ENCODE measurements at places on chromosomes 7 and 10.

- no peak for DNase-seq
Observed at GRCh38 chr10:43216931-43217562, 49.8 kb downstream of the RASGEF1A start.

DNA sequence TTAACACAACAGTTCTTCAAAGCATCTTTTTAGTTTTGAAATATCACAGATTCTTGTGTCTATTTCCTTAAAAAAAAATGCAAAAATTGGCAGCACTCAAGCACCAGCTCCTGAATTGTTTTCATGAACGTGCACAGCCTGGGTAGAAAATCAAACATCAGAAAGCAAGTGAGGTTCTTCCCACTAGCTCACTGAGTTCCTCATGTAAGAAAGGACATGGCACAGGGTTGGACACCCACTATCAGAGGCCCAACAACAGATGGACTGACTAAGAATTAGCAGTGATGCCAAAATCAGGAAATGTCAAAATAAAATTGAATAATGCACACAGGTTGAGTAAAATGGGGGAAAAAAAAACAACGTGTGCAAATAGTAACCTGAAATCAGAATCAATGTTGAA lies 146.8 kb downstream of the PCLO start:
- DNase-seq = no peak

- DNase-seq = peak; percentile 55
Observed at GRCh38 chr10:30059209-30060107, at the start of gene JCAD. Gene JCAD (minus strand): TSS chr10:30059586. CDS start chr10:30047812, 11,774 bp downstream.

- no peak for DNase-seq
Observed at GRCh38 chr7:15561835-15562234, at the start of gene AGMO. Gene AGMO (minus strand): TSS chr7:15562015.

DNA sequence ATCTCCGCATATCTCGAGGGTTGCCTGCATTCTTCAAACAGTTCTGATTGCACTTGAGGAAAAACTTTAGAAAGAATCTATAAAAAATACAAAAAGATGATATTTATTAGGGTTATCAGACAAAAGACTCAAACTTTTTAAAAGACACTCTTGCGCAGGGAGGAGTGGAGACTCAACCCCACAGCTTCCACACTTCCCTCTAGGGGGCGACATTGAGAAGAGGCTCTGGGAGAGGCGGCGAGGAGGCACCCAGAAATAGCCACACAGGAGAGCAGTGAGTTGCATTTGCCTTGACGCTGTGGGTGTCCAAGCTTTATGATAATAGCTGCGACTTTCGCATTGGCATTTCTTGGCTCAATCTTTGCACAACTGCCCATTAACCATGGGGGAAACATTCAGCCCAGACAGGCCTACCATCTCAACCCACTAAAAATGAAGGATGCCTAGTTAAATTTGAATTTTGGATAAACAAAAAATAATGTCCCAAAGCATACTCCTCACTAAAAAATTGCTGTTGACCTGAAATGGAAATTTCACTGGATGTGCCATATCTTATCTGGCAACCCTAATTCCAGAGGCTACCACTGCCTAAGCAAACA lies 86.2 kb downstream of the EBF3 start:
- DNase-seq = peak; percentile 13

DNA sequence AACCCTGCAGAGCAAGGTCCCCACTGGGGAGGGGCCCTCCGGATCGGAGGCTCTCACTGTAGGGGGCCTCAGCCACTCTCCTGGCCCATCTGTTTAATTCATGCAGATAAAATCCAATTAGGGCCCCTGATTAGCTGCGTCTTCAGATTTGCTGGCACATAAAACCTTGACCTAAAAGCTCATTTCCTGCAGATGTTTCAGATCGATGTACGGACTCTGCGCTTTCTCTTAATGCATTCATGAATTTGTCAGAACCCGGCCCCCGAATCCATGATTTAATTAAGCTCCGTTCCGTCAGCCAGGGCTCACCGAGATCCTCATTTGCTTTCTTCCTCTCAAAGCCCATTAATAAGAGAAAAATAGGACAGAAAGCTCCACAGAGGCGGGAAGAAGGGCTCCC lies 40.0 kb upstream of the FOXL3 start:
- no peak for DNase-seq

- no peak for DNase-seq
Observed at GRCh38 chr10:51251110-51251509, 176.8 kb downstream of the PRKG1 start.

GRCh38 chr7:26958834-26959233 lies 94.4 kb upstream of the SKAP2 start:
- no peak for DNase-seq

- no peak for DNase-seq
Observed at GRCh38 chr7:96241855-96242254, 80.0 kb downstream of the SLC25A13 start.

GRCh38 chr7:55629051-55629677 lies 56.9 kb upstream of the VOPP1 start:
- no peak for DNase-seq

DNA sequence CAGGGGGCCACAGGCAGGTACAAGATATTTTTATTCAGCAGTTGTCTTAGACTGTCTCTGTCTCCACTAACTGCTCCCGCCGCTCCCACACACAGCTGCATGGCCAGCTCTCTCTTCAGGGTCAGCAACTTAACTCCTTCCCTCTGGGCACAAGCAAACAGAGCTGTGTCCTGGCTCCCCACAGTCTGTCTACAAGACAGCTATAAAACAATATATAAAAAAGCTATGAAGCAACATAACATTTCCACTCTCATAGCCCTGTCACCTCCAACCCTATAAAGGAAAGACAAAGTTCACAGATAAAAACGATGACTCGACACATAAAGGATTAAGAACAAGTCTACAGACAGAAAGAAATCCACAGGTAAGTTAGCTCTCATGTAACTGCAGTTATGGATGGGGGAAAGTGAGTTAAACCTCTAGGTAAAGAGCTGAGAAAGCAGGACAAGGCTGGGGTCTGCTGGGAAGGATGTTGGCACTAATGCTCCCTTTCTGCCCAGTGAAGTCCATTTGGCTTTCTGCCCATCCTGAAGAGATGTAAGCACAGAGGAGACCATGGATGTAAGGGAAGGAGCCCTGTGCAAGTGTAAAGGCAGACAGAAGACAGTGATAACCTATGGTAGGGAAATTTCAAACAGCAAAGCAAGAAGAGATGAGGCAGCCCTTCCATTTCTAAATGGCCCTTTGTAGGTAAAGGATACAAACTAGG lies 27.0 kb downstream of the RAPGEF5 start:
- no peak for DNase-seq

- no peak for DNase-seq
Observed at GRCh38 chr7:29196971-29197595, 2.5 kb downstream of the CHN2 start.

DNA sequence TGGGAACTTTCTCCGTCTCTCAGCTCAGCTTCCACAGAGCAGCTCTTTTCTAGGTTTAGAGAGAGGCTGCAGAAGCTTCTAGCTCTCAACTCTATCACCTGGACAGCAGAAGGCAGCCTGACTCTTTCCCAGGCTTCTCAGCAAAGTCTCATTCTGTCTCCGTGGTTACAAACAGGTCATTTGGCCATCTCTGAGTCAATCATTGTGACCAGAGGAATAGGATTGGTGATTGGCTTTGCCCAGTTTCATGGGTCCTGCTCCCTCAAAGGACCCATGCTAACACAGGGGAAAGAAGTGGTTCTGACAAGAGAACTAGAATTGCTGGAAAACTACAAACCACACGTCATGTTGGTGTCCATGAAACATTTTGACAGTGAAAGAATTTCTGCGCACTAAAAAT lies 43.6 kb downstream of the PRR15 start:
- no peak for DNase-seq

DNA sequence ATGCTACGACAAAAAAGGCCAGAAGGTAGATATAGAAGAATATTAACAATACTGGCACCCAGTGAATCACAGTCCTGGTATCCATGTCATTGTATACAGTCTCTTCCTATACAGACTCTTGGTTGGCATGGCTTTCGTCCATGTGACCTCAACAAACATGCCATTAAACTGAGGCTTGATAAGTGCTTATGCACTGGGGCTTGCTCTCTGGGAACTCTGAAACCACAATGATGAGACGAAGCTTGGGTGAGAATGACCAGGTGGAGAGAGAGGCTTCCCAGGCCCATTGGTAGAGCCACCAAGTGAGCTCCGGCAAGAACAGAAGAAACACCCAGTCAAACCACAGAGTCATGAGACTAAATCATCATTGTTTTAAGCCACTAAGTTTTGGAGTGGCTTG lies 33.2 kb downstream of the PNPLA8 start:
- DNase-seq = no peak

DNA sequence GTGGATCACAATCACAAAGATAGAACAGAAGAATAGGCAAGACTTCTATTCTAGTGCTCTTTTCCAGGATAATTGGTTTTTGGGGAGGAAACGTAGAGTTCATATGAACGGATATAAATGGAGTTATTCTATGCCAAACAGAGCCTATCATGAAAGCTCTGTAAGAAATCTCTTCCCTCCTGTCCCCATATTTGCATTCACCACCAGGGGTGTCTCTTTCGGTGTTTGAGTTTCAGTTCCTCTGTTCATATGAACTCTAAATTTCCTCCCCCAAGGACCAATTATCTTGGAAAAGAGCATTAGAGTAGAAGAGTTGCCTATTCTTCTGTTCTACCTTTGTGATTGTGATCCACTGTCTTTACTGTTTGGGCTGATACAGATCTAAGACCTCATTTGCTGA lies 48.3 kb upstream of the CDC14C start:
- DNase-seq = no peak

DNA sequence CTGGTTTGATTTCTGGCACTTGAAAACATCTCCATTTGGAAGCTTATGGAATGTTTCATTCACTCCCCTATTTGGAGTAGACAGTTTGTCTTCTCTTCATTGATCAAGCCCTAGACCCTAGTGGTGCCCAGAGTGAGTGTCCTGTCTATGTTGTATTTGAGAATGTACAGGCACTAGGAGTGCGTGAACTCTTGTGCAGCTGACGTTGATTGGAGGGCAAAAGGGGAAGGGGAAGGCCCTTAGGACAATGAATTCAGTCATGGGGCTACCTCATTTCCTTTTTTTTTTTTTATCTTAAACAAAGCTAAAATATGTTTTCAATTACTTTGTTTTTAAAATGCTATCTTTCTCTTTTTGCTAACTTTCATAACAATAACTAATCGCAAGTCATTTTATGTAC lies 66.5 kb downstream of the ADD3 start:
- DNase-seq = no peak

DNA sequence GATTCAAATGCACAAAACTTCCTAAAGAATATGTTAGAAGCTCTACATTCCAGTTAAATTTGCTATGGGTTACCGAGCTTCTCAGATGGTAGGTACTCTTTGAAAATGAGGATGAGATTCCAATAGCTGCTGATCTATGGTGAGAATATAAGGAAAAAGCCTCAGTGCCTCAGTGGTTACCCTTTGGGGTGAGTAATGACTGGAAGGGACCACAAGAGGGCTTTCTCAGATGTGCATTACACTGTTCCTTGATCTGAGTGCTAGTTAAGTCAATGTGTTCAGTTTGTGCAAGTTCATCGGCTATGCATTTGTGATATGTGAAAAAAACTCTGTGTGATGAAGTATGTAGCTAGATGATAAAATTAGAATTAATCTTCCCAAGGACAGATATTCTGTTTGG lies 3.5 kb downstream of the NRCAM start:
- no peak for DNase-seq

- DNase-seq = no peak
Observed at GRCh38 chr10:60944058-60944909, at the start of gene RHOBTB1. Gene RHOBTB1 (minus strand): TSS chr10:60944185. CDS start chr10:60911542, 32,643 bp downstream.

GRCh38 chr7:132773527-132773956 lies 197.3 kb upstream of the PLXNA4 start:
- no peak for DNase-seq

GRCh38 chr10:115918812-115919211 lies 354.2 kb downstream of the GFRA1 start:
- no peak for DNase-seq

- DNase-seq = no peak
Observed at GRCh38 chr10:80144696-80145131, 12.2 kb downstream of the PLAC9 start.

GRCh38 chr10:79488336-79488735 lies 24.0 kb upstream of the EIF5AL1 start:
- DNase-seq = no peak

GRCh38 chr10:66982792-66983474 lies 57.1 kb downstream of the LRRTM3 start:
- DNase-seq = no peak

DNA sequence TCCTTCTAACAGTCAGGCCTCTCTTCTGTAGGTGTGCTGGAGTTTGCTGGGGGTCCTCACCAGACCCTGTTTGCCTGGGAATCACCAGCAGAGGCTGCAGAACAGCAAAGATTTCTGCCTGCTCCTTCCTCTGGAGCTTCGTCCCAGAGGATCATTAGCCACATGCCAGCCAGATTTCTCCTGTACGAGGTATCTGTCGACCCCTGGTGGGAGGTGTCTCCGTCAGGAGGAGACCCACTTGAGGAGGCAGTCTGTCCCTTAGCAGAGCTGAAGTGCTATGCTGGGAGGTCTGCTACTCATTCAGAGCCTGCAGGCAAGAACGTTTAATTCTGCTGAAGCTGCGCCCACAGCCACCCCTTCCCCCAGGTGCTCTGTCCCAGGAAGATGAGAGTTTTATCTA lies 611.1 kb upstream of the COBL start:
- DNase-seq = no peak

GRCh38 chr10:53572799-53573198 lies 800.2 kb upstream of the MBL2 start:
- no peak for DNase-seq

GRCh38 chr7:95577137-95577536 lies 19.2 kb downstream of the PDK4 start:
- DNase-seq = no peak

GRCh38 chr10:73940634-73941221 lies 29.8 kb downstream of the PLAU start:
- peak; percentile 82 for DNase-seq

DNA sequence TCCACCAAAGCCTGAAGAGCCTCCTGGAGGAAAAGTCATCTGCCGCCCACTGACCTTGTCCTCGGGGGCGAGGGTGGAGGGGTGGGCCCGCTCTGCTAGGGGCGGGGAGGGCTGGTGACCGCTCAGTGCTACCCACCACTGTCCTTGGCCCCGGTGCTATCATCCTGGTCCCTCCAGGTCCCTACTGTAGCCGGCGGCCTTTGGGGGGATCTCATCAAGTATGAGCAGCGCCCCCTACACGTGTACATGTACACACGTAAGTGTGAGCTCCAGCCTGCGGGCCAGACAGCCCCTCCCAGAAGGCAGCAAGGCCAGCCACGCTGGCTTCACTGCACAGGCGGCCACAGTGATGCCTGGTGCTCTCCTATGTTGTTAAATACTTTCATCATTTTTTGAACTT lies 19.6 kb downstream of the TTYH3 start:
- no peak for DNase-seq

DNA sequence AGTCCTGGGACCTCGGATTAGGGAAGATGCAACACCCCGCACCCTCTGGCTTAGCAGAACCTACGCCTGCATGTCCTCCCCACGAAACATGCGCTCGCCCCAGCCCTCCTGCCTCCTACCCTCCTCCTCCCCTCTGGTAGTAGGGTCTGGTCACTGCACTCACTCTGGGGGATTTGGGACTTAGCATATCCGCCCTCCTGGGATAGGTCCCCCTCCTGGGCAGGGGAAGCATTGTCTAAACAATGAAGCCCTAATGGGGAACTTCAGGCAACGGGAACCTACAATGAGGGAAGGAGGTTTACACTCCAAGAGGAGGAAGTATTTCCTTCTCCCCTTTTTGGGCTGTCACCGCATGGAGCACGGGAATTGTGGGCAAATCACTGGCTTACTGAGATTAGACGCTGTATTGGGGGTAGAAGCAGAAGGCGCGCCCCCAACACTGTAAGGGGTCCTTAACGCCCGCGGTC lies 892 bp downstream of the CRHR2 start:
- no peak for DNase-seq
